GDM1 (cell line): ENCODE measurements at places on chromosomes 1 and 21.

DNA sequence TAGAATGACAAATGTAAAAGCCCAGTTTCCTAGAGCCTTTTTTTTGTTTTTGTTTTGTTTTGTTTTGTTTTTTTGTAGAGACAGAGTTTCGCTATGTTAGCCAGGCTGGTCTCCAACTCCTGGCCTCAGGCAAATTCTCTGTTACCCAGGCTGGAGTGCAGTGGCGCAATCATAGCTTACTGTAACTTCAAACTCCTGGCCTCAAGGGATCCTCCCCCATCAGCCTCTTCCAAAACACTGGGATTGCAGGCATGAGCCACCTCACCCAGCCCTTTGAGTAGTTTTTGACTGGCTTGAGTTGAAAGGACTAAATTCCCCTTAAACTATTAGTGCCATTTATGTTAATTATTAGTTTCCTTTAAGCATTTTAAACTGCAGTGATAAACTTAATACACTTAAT lies 28.8 kb upstream of the ZBTB18 start:
- no peak for DNase-seq

DNA sequence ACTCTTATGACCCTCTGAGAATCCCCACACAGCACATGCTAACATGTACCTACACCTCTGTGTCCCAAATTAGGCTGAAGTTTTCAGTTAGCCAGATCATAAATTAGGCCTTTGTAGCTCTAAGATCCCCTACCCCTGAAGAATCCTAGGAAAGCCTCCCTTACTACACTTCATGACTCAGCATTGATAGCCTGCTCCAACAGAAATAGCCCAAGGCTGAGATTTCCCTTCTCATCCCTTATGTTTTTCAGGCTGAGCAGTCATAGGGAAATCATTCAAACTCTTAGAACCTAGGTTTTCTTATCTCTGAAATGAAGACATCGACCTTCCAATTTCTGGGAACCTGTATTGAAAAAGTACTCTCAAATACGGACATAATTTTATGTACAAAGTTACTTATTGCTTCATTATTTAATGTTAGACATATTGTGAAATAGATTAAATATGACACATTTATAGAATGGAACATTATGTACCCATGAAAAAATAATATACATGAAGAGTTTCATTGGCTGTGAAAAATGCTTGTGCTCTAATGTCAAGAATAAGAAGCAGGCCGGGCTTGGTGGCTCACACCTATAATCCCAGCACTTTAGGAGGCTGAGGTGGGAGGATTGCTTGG lies 122.4 kb upstream of the UBE2U start:
- no peak for DNase-seq

DNA sequence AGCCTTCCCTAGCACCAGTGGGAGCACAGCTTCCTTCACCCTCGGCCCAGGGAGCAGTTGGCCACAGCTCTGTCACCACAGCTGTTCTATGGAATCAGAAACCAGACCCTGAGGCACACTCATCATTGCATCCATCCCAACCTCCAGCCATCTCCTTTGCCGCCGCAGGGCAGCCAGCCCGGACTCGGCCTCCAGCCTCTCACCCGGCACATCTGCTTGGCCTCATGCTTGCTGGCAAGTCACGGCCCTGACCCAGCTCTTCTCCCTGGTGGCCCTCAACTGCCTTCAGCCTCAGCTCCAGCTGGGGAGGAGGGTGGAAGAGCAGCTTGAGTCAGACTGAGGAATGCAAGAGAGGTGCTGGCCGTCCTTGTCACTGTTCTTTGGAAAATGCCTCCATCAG lies 59.8 kb downstream of the TOR1AIP2 start:
- no peak for DNase-seq

DNA sequence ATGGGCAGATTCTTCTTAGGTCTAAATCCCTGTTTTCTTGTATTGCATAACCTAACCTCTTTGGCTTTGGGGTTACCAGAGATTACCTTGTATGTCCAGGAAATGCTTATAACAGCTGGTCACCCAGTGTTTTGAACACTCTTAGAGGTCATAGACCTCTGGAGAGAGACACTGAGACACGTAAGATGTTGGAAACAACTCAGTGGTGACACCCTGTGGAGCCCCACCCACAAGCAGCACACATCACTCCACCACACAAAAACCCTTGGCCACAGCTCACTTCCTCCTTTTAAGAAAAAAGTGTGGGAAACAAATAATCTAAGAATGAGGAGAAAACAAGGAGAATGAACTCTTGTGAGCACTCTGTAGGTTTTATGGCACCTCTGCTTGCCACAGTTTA lies 26.3 kb upstream of the CYP4B1 start:
- DNase-seq: no peak

GRCh38 chr1:33692206-33693188 lies 171.4 kb upstream of the HMGB4 start:
- peak; percentile 2 for DNase-seq

DNA sequence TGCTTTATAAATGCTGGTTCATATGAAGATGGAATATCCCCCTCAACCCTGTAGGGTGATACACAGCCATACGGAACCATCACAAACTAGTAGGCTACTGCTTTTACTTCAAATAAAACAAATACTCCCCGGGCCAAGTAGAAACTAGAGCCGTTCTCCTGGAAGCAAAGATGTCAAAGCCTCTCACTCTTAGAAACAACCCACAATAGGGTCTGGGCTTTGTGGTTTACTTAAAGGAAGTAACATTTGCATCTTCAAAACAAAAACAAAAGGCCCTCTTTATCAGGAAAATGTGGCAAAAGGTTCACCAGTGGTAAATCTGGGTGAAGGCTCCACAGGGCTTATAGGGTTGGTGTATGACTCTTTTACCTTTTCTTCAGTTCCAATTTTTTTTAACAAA lies 49.8 kb downstream of the HLCS start:
- no peak for DNase-seq

DNA sequence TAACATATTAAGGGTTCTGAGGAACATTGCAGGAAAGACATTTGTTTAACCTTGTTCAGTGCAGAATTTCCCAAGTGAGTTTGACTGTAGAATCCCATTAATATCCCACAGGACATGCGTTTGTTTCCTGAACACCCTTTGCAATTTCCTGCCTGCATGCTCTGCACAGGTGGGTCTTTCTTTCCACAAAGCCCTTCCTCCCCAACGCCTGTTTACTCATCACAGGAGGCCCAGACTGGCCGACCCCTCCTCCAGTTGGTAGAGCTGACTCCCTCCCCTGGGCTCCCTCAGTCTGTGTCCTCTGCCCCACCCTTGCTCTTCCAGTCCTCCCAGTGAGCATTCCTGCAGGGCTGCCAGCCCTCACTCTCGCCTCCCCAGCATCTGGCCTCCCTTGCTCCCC lies 47.5 kb upstream of the CTPS1 start:
- no peak for DNase-seq

- DNase-seq: no peak
Observed at GRCh38 chr1:26429721-26430120, 2.4 kb upstream of the DHDDS start.
